ENCODE measurements at places on chromosomes 5 and 9.

DNA sequence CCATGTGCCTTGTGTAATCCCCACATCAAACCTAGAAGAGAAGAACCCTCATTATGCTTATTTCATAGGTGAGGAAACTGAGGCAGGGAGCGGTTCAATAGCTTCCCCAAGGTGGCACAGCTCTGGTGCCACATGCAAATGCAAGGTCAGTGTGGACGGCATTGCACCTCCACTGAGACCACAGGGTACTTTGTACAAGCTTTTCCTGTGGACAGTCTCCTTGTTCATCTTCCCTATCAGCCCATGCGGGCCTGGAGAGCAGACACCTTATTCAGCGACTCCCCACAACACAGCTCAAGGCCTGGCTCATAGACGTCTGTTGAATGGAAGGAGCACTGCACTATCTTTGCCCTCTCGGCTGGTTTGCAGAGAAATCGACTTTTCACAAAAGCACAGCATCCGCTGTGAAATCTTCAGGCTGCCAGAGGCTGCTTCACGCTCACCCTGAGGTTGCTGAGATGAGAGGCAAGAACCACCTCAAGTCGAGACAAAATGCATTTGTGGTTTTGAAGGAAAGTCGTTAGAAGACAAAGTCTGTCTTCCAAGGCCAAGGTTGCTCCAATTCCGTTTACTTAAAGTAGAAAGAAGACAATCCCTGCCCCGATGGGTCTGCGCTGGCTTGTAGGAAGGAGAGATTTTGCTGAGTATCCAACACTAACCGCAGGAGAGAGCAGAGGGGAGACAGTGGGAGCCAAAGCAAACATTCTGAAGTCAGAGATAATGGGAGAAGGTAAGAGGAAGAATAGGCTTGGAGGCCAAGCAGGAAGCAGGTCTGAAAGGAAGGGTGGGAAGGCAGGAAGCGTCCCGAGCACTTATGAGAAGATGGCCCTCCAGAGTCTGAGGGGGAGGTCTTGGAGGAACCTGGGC lies 34.2 kb upstream of the STRBP start:
- DNase-seq = no peak

- no peak for DNase-seq
Measured at GRCh38 chr9:114371973-114372917, 15.5 kb downstream of the AKNA start.

GRCh38 chr5:149280124-149280523 lies 8.5 kb downstream of the AFAP1L1 start:
- DNase-seq = no peak

DNA sequence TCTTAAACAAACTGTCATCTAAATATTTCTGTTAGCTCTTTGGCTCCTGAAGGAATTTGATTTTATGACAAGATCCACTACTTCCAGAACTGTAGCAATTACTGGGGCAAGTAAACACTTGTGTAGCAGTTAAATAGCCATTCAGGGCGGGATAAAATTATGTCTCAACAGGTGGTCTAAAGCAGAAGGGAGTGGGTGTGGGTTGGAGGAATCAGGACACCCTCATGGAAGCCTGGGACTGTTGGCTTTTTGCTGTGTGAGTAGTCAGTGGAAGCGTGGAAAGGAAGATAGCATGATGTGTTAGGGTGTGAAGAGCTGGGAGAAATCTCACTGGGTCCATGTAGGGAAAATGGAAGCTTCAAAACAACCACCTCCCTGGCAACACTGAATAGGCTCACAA lies 127.1 kb downstream of the FBXL7 start:
- DNase-seq = no peak

DNA sequence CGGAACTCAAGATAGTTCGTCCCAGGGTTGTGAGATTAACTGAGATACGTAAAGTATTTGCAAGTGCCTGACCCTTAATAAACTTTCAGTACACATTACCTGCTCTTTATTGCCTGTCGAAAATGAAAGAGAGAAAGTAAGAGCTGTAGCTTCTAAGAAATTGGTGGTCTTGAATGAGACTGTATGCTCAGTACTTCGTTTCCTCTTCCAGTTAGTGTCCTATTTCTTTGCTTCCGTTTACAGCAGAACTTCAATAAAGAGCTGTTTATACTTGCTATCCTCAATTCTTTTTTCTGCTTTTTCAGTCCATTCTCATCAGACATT lies 534 bp downstream of the SRFBP1 start:
- DNase-seq = no peak

- no peak for DNase-seq
Measured at GRCh38 chr9:124346347-124347163, 68.7 kb downstream of the PSMB7 start.

GRCh38 chr5:72630081-72630480 lies 122.9 kb upstream of the ZNF366 start:
- DNase-seq = no peak

GRCh38 chr5:7471710-7472109 lies 75.8 kb downstream of the ADCY2 start:
- no peak for DNase-seq

DNA sequence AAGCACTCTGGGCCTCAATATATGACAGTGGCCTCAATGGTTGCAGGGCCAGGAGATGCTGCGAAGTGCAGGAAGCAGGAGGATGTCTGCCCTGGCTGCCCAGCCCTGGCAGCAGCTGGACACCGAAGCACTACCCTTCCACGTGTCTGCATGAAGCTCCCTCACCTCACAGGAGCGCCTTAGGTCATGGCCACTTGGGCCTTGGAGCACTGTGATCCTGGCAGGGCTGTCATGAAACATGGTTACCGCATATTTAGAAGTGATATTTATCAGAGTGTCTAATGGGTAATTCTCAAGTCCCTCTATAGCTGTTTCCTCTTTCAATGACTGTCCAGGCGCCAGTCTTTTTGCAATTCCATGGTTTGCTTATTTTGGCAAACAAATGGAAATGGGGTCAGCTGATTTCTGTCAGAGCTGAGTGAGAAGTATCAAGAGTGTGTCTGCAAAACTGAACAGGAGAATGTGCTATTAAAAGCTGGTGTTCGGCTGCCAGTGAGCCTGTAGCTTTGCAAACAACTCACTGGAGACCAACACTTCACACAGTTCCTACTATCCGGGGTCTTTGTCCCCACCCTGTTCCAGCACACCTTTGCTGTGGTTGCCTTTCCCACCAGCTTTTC lies 285.9 kb downstream of the KIF4B start:
- no peak for DNase-seq

- DNase-seq = no peak
Measured at GRCh38 chr9:89778100-89779090, 173.6 kb downstream of the GADD45G start.

GRCh38 chr9:16828340-16829281 lies 41.9 kb downstream of the BNC2 start:
- DNase-seq = peak; percentile 14
